ENCODE measurements at places on chromosomes 1 and 21.

- DNase-seq, result no peak
Observed at GRCh38 chr1:226111098-226111882, 48.8 kb downstream of the H3-3A start.

DNA sequence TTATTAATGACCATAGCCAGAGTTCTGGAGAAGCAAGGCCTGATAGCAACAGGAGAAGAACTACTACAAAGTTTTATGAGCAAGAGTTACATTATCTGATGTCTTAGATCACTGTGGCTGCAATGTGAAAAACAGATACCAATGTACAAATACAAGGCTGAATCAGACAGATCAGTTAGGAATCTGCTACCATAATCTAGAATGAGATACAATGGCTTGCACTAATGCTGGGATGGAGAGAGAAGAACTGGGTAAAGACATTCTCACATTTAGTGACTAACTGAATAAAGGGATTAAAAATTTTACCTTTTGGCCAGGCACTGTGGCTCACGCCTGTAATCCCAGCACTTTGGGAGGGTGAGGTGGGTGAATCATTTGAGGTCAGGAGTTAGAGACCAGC, 41.3 kb downstream of the ARID4B start:
- no peak for DNase-seq

GRCh38 chr1:223460566-223461189, 67.5 kb downstream of the CCDC185 start:
- no peak for DNase-seq

DNA sequence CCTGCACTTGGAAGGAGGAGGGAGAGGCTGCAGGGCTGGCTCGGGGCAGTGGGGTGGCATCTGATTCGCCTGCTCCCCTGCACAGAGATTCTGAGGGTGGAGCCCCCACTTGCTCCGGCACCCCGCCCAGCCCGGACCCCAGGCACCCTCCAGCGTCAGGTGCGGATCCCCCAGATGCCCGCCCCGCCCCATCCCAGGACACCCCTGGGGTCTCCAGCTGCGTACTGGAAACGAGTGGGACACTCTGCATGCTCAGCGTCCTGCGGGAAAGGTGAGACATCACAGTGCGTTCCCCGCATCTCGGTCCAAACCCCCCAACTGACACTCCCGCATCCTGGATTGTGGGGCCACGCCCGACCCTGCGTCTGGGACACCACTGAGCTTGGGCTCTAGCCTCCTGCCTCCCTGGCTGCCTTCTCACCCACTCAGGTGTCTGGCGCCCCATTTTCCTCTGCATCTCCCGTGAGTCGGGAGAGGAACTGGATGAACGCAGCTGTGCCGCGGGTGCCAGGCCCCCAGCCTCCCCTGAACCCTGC, 7.9 kb downstream of the ADAMTSL4 start:
- no peak for DNase-seq

- peak; percentile 25 for DNase-seq
Observed at GRCh38 chr1:194161591-194161990, 975.2 kb upstream of the B3GALT2 start.

DNA sequence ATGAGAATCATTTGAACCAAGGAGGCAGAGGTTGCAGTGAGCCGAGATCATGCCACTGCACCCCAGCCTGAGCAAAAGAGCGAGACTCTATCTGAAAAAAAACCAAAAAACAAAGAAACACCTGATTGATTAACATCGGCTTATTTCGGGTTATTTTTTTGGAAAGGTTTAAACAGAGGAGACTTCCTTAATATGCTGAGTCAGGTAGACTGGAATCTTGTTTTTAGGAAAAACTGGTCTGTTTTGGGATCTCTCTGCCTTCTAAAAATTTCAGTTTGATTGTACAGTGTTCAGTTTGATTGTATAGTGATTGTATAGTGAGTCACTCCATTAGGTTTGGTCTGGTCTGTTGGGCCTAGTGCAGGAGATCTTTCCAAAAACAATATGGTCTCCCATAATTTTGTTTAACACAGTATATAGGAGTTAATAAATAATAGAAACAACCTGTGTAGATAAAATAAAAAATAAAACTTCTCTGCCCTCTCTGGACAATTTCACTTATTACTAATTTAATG, 196.3 kb upstream of the CHRM3 start:
- no peak for DNase-seq

GRCh38 chr1:55049914-55050278, 10.5 kb downstream of the PCSK9 start:
- DNase-seq, result no peak

GRCh38 chr1:154527192-154527591, 25.0 kb upstream of the SHE start:
- no peak for DNase-seq

DNA sequence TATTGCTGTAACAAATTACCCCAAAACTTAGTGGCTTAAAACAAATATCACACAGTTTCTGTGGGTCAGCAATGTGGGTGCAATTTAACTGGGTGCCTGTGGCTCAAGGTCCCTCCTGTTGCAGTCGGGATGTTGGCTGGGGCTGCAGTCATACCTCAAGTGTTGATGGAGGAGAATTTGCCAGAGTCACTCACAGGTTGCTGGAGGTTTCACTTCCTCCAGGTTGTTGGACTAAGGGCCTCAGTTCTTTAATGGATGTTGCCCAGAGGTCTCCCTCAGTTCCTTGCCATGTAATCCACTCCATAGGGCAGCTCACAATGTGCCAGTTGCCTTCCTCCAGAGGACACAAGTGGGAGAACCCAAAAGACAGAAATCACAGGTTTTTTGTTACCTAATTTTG, 2.5 kb upstream of the TAF13 start:
- no peak for DNase-seq

DNA sequence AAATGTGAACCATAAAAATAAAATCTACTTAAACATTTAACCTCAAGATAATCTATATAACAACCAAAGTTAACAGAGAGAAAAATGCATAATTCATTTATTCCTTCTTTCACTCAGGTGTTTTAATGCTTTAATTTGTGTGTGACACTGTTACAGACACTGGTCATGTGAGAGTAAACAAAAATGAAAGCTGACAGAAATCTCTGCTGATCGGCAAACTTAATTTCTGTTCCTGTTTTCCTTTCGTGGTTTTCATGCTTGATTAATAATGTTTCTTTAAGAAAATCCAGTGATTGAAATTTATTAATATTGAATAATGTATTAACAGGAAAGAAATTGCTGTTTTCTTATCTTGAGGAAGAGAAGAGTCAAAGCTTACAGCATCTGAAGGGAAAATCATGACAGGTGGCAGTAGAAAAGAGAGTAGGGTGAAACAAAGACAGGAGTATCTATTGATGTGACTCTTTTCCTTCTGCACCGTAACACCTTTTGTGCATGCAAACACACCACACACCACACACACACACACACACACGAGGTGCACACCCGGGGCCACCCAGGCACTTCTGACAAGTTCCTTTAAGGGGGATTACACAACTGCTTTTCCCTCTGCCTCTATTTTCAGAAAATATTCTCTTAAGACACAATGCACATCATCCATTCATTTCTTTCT, 1.6 kb downstream of the OR2AK2 start:
- no peak for DNase-seq

- no peak for DNase-seq
Observed at GRCh38 chr1:119294722-119295121, 73.9 kb upstream of the HAO2 start.

DNA sequence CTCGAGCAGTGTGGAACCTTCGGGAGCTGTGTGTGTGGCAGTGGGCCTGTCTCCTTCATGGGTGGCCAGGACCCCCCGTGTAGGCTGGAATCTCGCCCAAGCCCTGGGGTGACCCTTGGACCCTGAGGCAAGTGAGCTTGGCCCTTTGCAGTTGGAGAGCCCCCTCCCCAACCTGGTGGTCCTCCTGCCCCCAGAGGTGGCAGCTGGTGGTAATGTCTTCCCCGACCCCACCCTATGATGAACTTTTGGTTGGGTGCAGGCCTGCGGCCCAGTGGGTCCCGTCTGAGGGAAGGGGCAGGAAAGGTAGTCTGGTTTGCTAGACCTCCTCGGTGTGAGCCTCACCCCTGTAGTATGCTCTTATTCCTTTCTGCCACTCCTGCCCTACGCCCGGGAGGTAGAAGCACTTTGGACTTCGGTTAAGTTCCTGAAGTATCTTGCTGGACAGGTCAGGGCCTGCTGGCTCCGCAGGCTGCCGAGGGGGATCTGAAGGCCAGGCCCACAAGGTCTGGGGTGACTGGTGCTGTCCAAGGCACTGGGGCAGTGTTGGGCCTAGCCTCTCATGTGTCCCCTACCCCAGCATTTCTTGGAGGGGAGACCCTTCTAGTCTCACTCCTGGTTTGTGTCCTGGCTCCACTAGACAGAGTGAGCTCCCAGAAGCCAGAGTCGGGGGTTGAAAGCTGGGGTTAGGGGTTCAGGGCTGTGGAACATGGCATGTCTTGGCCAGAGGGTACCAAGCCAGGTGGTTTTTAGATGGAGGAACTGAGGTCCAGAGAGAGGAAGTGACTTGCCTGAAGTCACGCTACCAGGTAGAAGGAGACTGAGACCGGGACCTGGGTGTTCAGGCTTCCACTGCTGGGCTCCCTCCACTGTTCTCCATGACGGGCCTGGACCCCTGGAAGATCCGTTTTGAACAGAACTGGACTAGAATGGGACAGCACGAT, 1.8 kb downstream of the ZNF362 start:
- no peak for DNase-seq
